ENCODE measurements at places on chromosomes 5 and 9. TPM values are rescaled to one million over a fixed set of nuclear protein-coding genes. Genes with fewer than 3 reads are reported as not detected.

DNA sequence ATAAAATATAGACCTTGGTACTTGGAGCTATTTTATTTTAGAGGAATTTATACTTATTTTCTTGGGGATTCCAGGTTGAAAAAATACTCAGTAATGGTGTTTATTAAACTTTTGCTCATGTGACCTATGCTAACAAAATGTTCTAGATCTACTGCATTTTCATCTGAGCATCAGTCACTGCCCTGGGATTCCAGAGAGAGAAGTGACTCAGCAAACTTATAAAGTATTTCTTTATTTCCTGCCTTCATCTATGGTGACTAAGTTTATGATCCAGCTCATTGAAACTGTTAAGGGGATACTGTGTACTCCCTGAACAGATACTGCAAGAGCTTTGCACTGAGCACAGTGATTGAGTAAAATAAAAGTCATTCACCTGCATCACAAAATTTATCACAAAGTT lies 298.5 kb upstream of the CDH18 start:
- no peak for DNase-seq

- no peak for DNase-seq
Measured at GRCh38 chr5:91103353-91104061, 279.6 kb downstream of the ARRDC3 start.

DNA sequence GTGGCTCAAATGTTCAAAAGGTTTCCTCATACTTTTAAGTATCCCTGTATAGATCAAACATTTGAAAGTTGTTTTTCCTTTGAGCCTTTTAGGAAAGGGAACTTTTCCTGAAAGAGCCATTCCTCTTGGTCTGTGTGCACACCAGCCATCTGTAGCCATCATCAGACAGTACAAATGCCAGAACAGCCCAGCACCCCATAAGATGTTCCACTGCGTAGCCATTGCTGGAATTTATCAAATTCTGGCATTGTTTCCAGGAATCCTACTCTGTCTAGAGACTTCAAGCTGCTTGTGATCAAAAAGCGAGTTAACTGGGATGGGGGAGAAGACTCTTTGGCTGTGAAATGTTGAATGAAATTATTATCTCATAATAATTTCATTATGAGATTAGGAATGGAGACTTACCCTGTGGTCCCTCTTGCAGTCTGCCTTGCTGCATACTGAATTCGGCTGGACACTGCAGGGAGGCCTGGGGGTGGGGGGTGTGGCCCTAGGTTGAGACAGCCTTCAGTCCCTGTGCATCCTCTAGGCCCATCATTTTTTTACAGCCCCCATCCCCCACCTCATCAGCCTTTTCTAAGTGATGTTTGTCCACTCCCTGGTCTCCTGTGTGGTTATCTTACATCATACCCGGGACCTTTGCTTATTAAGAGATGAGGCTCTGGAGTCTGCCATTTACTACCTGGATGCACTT lies 99.8 kb downstream of the RALGPS1 start:
- DNase-seq: no peak

DNA sequence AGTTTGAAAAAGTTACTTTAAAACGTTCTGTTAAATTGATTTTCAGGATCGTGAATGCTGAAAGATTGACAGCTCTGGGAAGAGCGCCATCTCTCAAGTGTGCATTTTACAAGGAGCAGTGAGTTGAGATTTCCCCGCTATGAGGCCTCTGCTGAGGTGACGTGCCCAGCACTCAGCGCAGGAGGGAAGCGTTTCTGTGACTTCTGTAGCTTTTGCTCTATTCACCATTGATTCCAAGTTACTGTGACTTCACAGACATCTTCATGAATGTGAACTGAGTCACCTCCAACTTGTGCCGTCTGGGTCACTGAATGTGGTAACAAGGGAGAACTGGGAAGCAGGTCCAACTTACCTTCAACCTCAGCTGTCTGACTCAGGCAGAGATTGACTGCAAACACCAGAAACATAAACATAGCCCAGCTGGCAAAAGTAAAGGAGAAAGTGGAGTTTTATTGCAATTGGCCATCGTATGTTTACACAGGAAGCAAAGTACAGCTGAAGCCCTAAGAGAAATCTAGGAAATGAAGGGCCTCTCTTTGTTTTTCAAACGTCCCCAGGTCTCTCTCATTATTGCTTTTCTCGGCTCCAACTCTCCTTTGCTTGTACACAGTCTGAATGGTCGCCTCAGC lies 428.8 kb upstream of the CLINT1 start:
- no peak for DNase-seq

DNA sequence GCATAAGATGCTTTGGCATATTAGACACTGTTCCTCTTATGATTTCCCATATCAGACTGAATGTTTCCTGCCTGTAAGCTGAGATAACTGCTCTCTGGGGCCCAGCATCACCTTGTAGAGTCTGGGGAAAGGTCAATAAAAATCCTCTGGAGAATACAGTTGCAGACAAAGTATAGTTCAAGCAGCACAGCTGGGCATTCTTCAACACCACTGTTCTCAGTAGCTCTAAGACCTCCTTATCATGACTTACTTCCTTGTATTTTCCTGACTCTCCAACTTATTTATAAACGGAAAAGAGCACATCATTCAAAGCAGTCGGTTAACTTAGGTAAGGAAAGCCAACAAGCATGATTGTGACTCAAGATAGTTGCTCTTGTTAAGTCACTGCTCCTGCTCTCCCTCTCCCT lies 208.7 kb upstream of the RASEF start:
- DNase-seq: no peak

- DNase-seq: no peak
Measured at GRCh38 chr5:77832166-77832770, 56.1 kb upstream of the TBCA start.

GRCh38 chr9:68780720-68781119 lies 75.7 kb downstream of the PIP5K1B start:
- DNase-seq: no peak

GRCh38 chr5:172059661-172060100 lies 53.2 kb upstream of the FBXW11 start:
- DNase-seq: no peak

- DNase-seq: no peak
Measured at GRCh38 chr5:175354964-175355363, 89.0 kb downstream of the DRD1 start.

GRCh38 chr5:170389550-170389892 lies 354 bp upstream of the KCNMB1 start:
- no peak for DNase-seq

DNA sequence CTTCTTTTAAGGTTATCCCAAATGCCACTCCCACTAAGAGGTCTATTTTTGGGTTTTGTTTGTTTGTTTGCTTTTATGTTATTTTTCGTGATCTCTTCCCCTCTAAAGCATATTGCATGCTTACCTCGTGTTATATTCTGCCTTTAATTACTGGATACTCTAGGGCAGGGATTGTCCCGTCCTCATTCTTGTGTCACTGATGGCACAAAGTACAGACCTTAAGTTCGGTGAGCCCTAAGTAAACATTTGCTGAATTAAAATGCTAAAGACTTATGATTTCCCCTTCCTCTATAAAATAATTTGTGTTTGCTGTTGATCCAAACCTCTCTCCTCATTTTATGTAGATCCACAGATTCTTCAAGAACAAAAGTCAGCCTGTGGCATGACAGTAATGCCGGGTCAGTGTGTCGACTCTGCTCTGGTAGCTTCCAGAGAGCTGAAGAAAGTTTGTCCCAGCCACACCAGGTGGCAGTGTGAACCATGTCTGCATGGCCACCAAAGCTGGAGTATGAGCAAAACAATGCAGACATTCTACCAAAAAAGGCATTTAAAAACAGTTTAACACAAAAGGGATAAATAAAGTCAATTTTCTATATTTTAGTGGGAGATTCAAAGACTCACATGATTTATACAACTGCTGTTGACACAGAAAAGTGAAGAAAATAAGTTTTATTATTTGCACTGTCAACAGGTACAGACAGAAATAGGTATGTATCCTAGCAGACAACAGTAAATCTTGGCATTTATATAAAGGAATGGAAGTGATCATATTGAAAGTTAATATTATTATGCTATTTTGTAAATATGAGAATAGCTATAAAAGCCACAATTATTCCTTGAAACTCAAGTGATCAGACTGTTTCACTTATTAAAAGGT lies 17.9 kb upstream of the POC5 start:
- no peak for DNase-seq

GRCh38 chr5:55072666-55073065 lies 29.8 kb upstream of the GZMA start:
- no peak for DNase-seq

- no peak for DNase-seq
Measured at GRCh38 chr5:14491015-14491915, 90.3 kb upstream of the OTULINL start.

- DNase-seq: no peak
Measured at GRCh38 chr9:112887381-112887780, 3.3 kb downstream of the SLC46A2 start.

DNA sequence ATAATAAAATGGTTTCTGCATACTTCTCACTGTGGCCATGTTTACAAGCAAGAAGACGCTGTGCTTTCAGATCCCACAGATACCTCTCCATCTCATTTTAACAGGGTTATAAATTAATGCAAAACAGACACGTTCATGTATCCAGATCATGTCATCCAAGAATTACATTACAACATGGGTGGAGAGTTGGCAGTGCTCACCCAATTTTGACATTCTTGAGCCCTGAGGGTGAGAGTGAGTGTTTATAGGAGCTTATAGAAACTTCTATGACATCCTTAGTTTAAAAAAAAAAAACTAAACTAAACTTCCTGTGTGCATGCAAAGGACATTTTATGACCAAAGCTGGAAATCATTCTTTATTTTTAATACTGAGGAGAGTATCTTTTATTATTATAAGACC lies 9.1 kb downstream of the PRKACG start:
- no peak for DNase-seq

- DNase-seq: no peak
Measured at GRCh38 chr5:144103611-144104485, 66.6 kb downstream of the YIPF5 start.

GRCh38 chr9:111945216-111945615 lies 48.6 kb downstream of the UGCG start:
- DNase-seq: peak; percentile 57

DNA sequence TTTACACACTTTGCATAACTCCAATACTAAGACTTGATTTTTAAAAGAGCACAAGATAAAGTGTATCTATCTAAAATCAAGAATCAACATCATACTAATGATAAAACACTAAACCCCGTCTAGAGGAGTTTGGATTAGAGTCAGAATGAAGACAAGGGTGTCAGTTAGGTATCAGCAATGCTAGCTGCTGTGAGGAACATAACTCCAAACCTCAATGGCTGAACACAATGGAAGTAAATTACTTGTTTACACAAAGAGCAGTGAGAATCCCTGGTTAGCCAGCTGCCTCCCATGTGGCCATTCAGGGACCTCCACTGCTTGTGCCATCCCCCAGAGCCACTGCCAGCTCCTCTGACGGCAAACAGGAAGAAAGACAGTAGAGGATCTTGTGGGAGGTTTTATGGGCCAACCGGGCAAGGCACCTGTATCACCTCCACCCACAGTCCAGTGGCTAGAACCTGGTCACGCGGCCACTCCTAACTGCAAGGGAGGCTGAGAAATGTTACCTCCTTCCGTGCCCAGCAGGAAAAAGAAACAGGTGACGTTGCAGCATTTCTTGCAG lies 24.0 kb upstream of the GRHPR start:
- DNase-seq: no peak

DNA sequence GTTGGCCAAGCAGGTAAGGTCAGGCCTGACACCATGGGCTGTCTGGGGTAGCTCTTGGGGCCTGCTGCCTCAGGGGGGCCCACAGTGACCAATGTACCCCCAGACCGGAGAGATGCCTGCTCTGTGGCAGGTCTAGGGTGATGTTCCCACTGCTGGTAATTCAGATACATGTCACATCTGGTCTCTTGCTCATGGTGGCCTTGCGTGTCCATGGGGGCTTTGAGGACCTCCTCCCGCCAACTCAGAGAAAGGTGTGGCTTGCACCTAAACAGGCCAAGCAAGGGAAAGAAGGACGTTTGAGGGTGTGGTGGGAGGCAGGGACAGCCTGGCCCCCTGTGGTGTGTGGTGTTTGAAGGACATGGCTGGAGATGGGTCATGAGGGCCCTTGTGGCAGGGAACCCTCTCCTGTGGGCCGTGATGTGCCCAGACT lies 75.2 kb downstream of the PHF2 start:
- no peak for DNase-seq

DNA sequence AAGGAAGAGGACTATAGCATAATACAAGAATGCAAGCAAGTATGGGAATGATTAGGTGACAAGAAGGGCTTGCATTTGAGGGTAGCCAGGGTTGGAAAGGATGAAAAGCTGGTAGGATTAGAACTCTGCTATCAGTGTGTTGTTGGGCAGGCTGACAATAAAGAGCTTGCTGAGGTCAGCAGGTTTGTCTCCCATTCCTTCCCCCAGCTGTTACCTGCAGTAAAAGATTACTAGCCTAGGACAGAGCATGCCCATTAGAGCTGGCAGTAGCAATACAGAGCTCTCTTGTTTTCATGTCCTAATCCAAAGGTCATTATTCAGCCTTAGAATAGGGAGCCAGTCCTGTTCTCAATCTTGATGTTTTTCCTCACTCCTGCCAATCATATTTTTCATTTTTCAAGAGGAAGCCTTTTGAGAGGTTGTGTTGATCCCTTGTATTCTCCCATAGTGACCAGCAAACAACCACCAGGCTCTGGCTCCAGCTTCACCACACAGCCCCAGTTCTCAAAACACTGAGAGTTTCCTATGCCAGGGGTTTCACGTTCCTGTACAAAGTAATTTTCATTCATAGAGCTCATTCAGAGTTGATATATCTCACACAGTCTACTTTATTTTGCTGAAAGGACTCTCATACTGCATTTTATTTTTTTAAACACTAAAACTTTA lies 71.7 kb downstream of the OR2K2 start:
- no peak for DNase-seq

GRCh38 chr5:52844885-52845284 lies 57.2 kb downstream of the ITGA1 start:
- no peak for DNase-seq

DNA sequence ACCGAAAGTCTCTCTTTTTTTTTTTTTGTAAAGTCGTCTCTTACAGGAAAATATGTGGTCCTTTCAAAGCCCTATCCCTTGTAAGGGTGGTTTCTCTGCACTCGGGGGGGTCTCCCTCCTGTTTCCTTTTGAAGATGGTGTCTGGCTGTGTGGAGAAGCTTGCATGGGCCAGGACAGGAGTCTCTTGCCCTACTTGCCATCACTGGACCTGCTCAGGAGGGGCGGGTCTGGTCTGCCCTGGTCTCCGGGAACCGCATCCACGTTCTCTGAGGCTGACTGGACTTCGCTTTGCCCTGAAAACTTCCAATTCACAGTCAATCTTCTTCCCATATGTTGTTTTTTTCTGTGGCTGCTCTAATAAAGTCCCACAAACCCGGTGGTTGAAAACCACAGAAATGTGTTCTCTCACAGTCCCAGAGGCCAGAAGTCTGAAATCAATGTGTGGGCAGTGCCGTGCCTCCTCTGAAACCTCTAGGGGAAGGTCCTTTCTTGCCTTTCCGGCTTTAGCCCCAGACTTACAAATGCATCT lies 92.9 kb upstream of the IER5L start:
- DNase-seq: no peak

Gene PELO
- 63.4 TPM for total RNA-seq

Gene ABO
- total RNA-seq: not detected

Gene CYSRT1
- total RNA-seq: 0.89 TPM

Gene PNPLA7
- 3.2 TPM for total RNA-seq

Gene C8G
- 1.7 TPM for total RNA-seq

Gene DMAC1
- total RNA-seq: 54.5 TPM

Gene GABRB2
- not detected for total RNA-seq

Gene LHX6
- total RNA-seq: not detected

Gene NOXA1
- 0.53 TPM for total RNA-seq

Data from activated CD8-positive, alpha-beta memory T cell treated with anti-CD3 and anti-CD28 coated beads, Interleukin-2, amount 10 ng/mL, durations not matched to agents 7 days and 5 days (primary cell).